Naive B cell (primary cell): ENCODE measurements at places on chromosomes 3 and 15. TPM values are rescaled to one million over a fixed set of nuclear protein-coding genes. Genes with fewer than 3 reads are reported as not detected.

Gene ZNF654
- 18.0 TPM for polyA plus RNA-seq

DNA sequence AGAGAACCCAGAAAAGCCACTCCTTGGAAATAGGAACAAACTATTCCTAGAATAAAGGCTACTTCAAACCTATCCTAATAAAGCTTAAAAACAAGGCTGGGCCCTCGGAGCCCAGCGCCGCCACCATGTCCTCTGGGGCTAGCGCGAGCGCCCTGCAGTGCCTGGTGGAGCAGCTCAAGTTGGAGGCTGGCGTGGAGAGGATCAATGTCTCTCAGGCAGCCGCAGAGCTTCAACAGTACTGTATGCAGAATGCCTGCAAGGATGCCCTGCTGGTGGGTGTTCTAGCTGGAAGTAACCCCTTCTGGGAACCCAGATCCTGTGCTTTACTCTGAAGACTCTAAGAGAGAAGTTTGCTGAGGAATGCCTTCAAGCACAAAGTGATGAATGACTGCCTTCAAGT lies 63.2 kb downstream of the ADAM10 start:
- no peak for DNase-seq

- DNase-seq, result peak; percentile 12
These were observed 73.4 kb downstream of the NUP210 start for GRCh38 chr3:13346481-13347389.

DNA sequence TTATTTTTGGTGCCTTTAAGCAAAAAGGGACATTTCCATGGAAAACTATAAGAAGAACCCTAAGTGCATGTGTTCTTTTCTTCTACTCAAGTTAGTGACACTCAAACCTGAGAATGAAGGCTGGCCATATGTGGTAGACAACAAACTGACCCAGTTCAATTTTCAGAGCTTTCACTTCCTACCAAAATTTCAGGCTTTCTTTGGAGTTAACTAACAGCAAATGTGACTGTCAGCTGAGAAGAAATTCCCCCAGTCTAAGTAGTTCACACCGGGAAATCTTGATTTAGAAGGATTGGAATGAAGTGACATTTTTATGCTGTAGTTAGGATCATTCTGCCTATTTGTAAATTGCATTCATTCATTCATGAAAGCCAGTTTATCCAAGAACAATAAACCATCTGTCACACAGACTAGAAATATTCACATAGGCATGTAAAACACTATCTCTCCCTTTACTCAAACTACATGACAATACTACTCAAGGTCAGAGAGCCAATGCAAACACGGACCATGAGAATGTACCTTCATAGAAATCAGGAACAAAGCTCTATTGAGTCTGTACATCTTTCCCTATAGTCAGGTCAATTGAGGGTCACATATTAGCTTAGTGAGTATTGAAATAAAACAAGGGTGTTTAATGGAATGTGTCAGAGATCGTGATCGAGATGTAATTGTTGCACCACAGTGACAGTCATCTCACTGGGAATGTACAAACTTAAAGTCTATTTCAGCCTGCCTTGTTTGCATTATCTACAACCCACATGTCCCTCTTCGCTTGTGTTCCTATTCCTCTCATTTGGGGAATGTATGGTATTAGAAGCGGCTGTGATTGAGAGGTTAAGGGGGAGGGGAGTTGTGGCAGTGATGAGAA lies 113.8 kb upstream of the TGFBR2 start:
- no peak for DNase-seq

Gene SLC24A5
- polyA plus RNA-seq, result not detected

Gene RLBP1
- not detected for polyA plus RNA-seq

Gene TRH
- polyA plus RNA-seq, result not detected

- peak; percentile 83 for DNase-seq
These were observed 164.6 kb upstream of the HES1 start for GRCh38 chr3:193971261-193971751.

Gene CPLX3
- not detected for polyA plus RNA-seq

Gene CLDN16
- not detected for polyA plus RNA-seq

Gene MKRN3
- polyA plus RNA-seq, result 0.15 TPM

- no peak for DNase-seq
These were observed 38.4 kb downstream of the OXSR1 start for GRCh38 chr3:38203690-38204089.

DNA sequence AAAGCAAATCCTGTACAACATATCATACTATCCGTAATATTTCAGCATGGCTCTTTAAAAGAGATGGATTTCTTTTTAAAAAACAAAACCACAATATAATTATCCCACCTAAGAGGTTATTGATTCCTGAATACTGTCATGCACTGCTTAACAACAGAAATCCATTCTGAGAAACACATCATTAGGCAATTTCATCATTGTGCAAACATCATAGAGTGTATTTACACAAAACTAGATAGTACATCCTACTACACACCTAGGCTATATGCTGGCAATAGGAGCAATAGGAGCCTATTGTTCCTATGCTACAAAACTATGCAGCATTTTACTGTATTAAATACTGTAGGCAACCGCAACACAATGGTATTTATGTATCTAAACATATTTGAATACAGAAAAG lies 242.0 kb downstream of the NEK10 start:
- no peak for DNase-seq

GRCh38 chr3:4987538-4988296 lies 8.5 kb downstream of the BHLHE40 start:
- no peak for DNase-seq

GRCh38 chr3:105553851-105554250 lies 187.1 kb downstream of the ALCAM start:
- DNase-seq, result no peak

GRCh38 chr3:187746442-187747281 lies 1.4 kb upstream of the BCL6 start:
- DNase-seq, result no peak

- DNase-seq, result no peak
These were observed 634.8 kb downstream of the MECOM start for GRCh38 chr3:169028716-169029115.

Gene STXBP5L
- polyA plus RNA-seq, result not detected

GRCh38 chr3:45746777-45747622 lies 49.3 kb downstream of the SLC6A20 start:
- DNase-seq, result no peak

DNA sequence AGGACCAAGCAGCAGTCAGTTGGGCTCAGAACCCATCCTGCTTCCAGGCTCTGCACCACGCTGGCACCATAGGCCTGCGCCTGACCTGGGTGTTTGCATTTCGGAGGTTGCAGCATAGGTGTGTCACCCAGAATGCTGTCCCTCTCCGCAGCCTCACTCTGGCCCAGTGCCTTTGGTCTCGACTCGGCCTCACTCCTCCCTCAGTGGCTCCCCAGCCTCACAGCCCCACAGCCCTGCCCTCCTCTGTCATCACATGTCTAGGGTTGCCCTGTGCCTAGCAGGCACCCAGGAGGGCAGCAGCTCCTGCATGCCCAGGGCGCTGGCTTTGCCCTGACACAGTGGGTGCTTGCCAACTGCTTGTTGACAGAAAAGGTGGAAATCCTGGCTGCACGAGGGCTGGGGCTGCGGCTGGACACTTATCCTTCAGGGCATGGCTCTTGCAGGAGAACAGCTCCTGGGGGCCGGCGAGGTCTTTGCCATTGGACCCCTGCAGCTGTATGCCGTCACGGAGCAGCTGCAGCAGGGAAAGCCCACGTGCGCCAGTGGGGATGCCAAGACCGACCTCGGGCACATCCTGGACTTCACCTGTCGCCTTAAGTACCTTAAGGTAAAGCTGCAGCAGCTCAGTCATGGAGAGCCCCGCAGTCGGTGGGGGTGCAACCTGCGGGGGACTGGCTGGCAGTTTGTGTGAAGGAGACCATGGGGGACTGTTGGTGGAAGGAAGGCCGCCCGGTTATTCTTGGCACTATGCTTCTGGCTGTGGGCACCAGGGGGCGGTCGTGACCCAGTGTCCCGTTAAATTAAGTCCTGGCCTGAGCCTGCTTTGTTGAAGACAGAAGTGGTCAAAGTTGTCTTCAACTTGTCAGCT lies 16.2 kb downstream of the NISCH start:
- peak; percentile 37 for DNase-seq

GRCh38 chr3:39434574-39434973 lies 28.1 kb downstream of the RPSA start:
- DNase-seq, result no peak

DNA sequence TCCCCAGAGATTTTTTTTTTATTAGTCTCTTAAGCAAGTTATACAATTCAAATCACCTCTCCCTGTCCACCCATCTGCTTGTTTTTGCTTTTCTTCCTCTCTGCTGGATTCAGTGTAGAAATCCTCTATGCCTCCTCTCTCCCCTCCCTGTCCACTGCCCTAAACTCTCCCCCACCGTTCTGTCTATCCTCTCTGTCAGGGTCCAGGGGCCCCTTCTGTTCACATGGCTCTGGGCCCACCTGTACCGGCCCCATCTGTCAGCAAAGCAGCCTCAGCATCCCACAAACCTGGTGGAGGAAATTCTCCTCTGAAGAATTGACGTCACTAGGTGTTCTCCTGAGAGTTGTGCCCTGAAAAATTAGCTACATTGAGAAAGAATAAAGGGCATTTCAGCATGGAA lies 137.6 kb upstream of the CMC1 start:
- no peak for DNase-seq

DNA sequence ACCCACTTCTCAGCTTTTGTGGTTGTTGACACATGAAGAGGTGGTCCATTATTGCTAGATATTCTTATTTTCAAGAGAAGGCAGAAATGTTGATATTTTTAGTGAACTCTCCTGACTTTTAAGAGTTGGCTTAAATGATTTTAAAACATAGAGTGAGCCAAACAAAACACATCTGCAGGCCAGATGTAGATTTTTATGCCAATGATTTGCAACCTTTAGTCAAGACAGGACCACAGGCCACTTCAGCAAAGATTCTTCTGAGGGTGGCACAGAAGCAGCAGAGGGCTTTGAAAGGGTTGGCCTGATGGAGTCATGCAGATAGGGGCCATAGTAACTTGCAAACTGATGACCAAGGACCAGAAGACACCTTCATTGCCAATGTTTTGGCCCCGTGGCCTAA lies 276.5 kb upstream of the P2RY1 start:
- no peak for DNase-seq

Gene CIB2
- polyA plus RNA-seq, result 2.1 TPM
